ENCODE measurements at places on chromosomes 4 and X.
A peak's percentile ranks its signal among the peaks of the same experiment; 100 is the strongest.

DNA sequence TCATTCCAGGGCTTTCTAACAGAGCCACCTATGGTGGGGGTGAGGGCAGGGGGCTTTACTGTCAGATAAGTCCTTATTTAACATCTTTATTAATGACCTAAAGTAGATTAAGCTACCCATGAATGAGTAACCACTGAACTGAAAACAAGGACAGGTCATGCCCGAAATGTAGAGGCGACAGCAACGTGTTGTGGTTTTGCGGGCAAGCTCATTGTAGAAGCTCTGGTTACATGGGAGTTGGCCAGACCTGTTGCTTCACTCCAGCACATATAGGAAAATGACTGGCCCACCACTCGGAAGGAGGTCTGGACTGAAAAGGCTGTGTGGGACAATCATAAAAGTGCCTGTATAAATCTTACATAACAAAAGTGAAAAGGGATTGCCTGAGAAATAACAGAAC, 109.6 kb upstream of the NDP start:
- DNase-seq: peak; percentile 27

GRCh38 chrX:10569946-10570345, 50.4 kb downstream of the MID1 start:
- DNase-seq: no peak

DNA sequence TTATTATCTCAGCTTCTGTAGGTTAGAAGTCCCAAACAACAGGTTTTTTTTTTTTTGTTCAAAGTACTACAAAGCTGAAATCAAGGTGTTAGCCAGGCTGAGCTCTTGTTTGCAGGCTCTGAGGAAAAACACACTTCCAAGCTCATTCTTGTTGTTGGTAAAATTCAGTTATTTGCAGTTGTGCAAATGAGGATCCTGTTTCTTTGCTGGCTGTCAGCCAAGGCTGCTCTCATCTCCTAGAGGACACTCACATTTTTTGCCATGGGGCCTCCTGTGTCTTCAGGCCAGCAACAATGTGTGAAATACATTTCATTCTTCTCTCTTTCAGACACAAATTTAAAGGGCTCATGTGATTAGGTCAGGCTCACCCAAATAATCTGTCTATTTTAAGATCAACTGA, 60.3 kb upstream of the HSD17B10 start:
- peak; percentile 7 for DNase-seq

- no peak for DNase-seq
These were observed 567.9 kb upstream of the HTR2C start for GRCh38 chrX:114015966-114016365.

DNA sequence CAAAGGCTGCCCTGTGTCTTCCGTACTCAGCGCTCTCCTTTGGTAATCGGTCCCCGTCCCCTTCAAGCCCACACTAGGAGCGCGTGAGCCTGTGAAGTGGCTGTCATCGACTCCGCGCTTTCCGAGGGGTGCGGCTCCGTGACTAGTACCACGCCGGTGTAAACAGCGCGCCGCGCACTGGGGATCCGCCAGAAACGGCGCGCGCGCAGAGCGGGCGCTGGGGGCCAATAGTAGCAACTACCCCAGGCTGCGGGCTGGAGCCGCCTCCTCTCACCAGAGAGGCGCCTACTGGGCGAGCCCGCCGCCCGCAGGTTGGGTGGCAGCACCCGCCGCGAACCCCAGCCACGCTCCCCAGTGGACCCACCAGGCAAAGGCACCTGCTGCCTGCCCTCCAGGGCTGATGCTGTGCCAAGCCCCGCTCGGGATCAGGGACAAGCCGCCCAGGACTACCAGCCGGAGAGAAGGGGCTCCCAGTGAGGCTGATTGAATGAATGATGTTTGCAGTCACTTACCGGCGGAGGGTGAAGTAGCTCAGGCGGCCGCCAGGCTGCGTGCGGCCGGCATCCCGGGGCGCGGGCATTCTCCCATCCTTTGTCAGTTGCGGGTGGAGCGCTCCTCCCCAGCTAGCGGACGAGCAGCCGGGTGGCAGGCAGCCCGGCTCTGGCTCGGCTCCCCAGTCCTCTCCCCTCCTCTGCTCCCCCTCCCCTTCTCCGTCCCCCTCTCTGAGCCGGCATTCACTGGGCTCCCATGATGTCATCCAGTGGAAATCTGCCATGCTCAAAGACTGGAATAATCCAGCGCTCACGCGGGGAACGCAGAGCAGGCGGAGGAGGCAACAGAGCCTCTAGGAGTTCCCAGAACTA, 370.3 kb upstream of the SMIM31 start:
- DNase-seq: peak; percentile 96

- no peak for DNase-seq
These were observed 24.6 kb upstream of the NAP1L2 start for GRCh38 chrX:73239242-73239641.

DNA sequence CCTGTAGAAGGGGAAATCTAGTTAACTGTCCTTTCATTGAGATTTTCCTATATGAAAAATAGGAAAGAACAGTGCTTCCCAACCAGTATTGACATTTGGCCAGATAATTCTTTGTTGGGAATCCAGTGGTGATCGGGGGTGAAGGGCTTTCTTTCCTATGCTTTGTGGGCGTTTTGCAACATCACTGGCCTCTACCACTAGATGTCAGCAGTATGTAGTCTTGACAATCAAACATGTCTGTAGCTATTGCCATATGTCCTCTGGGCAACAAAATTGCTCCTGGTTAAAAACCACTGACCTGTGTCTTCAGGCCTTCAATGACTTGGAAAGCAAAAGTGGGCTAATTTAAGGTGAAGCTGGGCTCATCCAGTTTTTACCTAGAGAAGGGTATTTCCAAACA, 658.5 kb downstream of the DACH2 start:
- DNase-seq: peak; percentile 10

DNA sequence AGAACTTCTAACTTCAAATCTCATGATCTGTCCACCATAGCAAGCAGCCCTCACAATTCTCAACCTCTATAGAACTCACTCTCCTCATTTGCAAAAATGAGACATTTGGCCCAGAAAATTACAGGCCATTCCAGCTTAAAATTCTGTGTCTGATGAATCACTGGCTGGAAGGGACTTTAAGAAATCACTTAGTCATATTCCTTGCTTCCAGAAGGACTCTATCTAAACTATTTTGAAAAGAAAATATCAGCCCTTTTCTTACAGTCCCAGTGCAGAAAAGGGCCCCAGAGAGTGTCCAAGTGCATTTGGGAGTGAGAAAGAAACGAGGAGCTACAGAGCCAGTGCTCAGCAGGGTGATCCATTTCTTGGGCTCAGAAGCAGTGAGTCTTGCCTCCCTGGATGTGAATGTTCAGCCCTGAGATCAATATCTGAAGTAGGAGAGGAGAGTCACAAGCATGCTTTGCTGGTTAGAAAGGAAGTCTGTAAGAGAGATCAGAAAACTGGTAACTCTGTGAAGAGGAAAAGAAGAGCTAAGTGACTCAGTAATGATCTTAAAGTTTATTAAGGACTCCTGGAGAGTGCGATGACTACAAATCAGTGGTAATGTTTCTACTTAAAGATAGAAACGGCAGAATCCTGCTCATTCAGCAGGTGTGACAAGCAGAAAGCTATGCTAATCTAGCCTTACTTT, 139.8 kb downstream of the PALLD start:
- DNase-seq: no peak

DNA sequence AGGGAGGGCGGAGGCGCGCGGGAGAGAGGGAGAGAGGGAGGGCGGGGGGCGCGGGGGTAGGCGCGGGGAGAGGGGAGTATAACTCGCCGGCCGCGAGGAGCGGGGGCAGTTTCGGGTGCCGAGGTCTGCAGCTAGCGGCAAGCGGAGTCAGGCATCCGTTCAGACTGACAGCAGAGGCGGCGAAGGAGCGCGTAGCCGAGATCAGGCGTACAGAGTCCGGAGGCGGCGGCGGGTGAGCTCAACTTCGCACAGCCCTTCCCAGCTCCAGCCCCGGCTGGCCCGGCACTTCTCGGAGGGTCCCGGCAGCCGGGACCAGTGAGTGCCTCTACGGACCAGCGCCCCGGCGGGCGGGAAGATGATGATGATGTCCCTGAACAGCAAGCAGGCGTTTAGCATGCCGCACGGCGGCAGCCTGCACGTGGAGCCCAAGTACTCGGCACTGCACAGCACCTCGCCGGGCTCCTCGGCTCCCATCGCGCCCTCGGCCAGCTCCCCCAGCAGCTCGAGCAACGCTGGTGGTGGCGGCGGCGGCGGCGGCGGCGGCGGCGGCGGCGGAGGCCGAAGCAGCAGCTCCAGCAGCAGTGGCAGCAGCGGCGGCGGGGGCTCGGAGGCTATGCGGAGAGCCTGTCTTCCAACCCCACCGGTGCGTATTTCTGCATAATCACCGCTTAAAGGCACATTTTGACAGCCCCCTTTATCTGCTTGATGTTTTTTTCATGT, at the start of gene POU4F2:
Gene POU4F2, plus strand, starts transcription at position 108 of the 720 bp plus-strand sequence. Its CDS starts 248 bp downstream, at position 356.
- DNase-seq: peak; percentile 75

- DNase-seq: no peak
These were observed 13.3 kb upstream of the TMEM131L start for GRCh38 chr4:153452658-153453378.

- DNase-seq: no peak
These were observed 65.3 kb upstream of the MYOZ2 start for GRCh38 chr4:119070301-119070700.

GRCh38 chr4:122703868-122704267, 28.6 kb upstream of the BBS12 start:
- DNase-seq: no peak

DNA sequence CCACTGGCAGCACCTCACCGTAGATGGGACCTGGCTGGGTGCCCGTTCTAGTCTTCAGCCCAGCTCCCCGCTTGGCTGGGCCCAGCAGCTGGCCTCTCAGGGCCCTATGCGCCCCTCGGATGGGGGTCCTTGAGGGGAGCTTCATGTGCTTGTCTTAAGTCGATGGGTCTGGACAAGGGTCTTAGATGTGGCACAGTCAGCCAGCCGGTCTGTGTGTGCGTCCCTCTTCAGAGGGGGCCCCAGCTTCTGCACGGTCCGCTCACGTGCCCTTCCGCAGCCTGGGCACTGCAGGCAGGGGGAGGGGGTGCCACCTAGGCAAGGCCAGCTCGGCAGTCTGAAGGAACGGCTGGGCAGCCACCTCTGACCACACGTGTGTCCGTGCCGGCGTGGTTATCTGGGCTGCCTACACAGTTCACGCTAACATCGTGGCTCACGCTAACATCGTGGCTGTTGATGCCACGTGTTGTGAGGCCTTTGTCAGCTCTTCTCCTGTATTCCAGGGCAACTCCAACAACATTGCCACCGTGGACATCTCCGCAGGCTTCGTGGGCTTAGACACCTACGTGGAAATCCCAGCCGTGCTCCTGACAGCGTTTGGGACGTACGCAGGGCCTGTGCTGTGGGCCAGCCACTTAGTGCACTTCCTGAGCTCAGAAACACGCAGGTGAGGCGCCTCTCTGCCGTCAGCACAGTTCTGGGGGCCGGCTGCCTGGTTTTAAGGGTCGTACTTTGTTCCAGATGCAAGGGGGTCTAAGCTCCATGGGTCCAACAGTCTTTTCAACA, 34.5 kb downstream of the PIGG start:
- no peak for DNase-seq

DNA sequence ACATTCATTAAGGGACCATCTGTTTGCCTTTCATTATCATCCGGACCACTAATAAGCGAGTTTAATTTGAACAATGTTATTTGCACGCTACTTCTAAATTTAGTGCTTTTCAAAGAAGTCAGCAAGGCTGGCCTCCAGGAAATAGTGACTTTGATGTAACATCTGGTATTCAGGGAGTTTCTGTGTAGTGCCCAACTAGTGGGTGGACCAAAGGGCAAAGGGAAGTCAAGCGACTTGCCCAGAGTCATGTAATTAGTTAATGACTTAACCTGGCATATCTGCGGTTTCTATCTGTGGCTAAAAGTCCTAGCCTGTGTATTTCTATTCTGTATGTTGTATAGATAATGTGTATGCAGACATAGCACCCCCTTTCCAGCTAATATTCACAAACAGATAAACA, 56.3 kb upstream of the LCORL start:
- no peak for DNase-seq

- DNase-seq: peak; percentile 49
These were observed 203.4 kb downstream of the CCNG2 start for GRCh38 chr4:77360451-77360850.

- no peak for DNase-seq
These were observed 287.5 kb downstream of the FBXW7 start for GRCh38 chr4:152248347-152248746.

DNA sequence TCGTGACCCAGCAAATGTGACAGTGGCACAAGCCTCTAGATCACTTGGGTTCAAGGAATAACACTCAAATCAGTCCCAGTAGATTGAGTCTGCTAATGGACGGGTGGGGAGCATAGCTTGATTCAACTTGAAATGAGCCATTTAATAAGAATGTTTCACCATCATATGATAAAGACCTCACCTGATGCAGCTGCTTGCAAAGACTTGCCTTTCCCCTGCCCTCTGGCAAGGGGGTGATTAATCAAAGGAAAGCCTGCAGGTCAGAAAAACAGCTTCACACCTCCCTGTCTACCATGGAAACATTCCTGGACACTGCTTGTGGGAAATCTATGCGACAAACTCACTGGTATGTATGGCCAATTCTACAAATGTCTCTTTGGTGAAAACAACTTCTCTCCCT, 54.5 kb downstream of the CD99L2 start:
- DNase-seq: no peak

- no peak for DNase-seq
These were observed 35.0 kb upstream of the DKK2 start for GRCh38 chr4:107071108-107071507.

- DNase-seq: no peak
These were observed 30.6 kb downstream of the ABHD18 start for GRCh38 chr4:127995776-127996175.

GRCh38 chrX:40152173-40152711, 54.5 kb upstream of the BCOR start:
- peak; percentile 58 for DNase-seq

DNA sequence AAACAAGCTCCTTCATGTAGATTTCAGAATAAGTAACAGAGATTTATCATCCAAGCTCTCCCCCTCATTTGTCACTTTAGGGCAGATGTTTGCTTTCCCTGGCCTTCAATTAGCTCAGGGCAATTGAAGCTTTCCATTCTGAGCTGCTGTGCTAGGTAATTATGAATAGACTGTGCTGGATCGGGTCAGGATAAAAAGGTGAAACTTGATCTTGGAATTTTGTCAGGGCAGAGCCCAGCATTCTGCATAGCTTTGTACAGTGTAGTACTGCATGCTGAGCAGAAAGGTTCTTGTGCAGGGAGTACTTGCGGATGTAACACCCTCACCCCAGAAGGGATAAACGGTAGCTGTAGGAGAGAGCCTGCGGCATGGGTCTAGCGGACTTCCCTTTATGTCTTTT, 64.0 kb upstream of the CLDN34 start:
- no peak for DNase-seq

- no peak for DNase-seq
These were observed 157.7 kb downstream of the PAPSS1 start for GRCh38 chr4:107562316-107562715.

All from eye (tissue), 1 donor.